ENCODE measurements at places on chromosomes 1 and 21. TPM values are rescaled to one million over a fixed set of nuclear protein-coding genes. Genes with fewer than 3 reads are reported as not detected.

DNA sequence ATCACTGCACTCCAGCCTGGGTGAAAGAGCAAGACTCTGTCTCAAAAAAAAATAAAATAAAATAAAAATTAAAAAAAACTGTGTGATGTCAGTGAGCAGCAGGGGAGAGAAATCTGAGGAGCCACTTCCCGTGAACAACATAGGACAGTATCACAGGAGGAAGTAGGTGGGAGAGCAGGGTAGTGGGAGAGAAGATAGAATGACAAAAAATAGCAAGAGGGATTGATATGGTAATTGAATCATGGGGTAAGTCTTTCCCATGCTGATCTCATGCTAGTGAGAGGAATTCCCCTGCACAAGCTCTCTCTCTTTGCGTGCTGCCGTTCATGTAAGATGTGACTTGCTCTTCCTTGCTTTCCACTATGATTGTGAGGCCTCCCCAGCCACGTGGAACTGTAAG, 81.6 kb upstream of the PBX1 start:
- no peak for DNase-seq

Gene SPATA1
- total RNA-seq: not detected

GRCh38 chr1:116392717-116393404, 19.8 kb downstream of the ATP1A1 start:
- DNase-seq: no peak

DNA sequence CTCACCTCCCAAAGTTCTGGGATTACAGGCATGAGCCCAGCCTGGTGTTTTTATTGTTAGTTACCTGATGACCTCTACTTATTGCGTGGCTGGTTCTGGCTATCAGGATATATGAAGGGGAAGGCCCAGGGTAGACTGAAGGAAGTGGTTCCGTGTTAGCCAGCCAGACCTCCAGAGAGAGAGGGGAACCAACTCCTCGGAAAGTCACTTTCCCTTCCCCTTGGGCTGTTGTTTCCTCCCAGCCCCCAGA, 2.5 kb upstream of the RCSD1 start:
- peak; percentile 62 for DNase-seq

Gene RWDD3
- 12.4 TPM for total RNA-seq

Gene MMP23B
- 1.8 TPM for total RNA-seq

DNA sequence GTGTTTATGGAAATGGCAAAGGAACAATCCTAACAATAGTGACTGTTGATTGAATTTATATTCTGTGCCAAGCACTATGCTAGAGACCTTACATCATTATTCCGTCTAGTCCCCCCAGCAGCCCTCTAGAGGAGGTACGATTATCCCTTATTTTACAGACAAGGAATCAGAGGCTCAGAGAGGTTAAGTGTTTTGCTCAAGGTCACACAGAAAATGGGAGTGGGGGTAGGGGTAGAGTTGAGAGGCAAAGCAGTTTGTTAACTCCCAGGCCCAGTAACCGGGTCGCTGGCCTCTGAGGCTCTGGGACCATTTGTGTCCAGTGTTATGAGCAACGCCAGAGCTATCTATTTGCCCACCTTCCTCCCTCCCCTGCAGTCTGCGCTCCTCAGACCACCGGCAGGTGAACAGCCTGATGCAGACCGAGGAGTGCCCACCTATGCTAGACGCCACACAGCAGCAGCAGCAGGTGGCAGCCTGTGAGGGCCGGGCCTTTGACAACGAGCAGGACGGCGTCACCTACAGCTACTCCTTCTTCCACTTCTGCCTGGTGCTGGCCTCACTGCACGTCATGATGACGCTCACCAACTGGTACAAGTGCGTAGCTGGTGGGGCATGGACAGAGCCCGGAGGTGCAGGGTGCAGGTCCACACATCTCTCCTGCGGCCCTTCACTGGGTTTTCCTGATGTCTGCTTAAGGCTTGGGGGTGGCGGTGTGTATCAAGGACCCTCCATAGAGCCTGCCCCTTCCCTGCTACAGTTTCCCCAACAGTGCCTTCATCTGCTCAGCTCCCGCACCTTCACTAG, 19.8 kb downstream of the SERINC2 start:
- DNase-seq: peak; percentile 38

Gene RSPO1
- total RNA-seq: 1.3 TPM

Gene SELENBP1
- 194 TPM for total RNA-seq
